ENCODE measurements at places on chromosomes 6 and 20. TPM values are rescaled to one million over a fixed set of nuclear protein-coding genes. Genes with fewer than 3 reads are reported as not detected.

- DNase-seq: no peak
These were observed 807.5 kb upstream of the FLRT3 start for GRCh38 chr20:15144916-15145315.

TMEM244 gene
- not detected for total RNA-seq

- DNase-seq: no peak
These were observed 9.9 kb upstream of the SCGN start for GRCh38 chr6:25641940-25642666.

GRCh38 chr20:13098720-13099355 lies 90.1 kb downstream of the SPTLC3 start:
- DNase-seq: no peak
